ENCODE measurements at places on chromosomes 12 and 14.

DNA sequence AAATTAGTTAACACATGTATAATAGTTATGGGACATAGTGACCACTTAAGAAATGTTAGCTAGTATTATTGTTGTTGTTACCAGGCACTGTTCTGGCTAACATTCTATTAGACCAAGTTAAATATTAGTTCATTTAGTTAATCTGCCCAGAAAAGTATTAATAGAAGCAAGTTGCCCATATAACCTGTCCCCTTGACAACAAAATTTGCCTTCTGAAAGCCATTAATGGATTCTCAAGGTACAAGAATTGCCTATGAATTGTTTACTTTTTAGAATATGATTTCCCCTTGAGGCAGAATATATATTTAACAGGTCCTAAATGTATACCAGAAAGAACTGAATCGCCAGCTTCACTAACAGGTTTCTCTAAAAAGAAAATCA is 167.3 kb upstream of the TMCC3 start:
- no peak for DNase-seq

- no peak for DNase-seq
Observed at GRCh38 chr12:93813186-93813585, 136.0 kb downstream of the CRADD start.

DNA sequence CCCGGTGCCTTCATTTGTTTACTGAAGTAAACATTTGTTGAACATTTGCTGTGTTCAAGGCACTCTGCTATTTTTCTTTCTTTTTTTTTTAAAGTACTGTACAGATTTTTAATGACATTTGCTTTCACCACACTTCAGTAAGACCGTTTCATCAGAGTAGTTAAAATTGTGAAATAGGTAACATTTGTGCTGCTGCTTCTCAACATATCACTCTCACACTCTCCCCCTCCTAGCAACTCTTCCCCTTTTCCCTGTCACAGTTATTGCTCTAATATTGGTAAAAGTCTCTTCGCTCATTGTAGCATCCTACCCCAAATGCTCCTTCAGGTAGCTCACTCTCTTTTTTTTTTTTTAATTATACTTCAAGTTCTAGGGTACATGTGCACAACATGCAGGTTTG is 49.6 kb downstream of the SRGAP1 start:
- no peak for DNase-seq

DNA sequence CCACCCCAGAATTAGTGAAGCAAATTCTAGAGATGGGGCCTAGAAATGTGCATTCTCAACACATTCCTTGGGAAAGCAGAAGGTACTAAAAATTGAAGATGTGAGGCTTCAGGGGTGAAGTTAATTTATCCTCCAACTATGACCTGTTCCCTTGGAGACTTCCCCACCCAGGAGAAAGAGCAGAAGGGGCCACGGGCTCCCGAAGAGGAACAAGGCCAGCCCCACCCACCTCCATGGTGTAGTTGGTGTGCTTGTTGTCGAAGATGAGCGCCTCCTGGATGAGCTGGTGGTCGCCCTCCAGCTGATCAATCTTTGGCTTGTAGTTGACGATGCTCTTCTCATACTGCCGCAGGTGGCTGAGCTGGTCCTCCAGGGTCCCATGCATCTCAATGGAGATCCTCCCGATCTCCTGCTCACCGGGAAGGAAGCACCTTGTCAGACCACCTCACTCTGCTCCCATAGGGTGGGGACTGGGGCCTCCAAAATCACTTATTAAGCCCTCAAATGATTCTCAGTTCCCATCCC is 87.8 kb upstream of the ZFP36L1 start:
- no peak for DNase-seq

DNA sequence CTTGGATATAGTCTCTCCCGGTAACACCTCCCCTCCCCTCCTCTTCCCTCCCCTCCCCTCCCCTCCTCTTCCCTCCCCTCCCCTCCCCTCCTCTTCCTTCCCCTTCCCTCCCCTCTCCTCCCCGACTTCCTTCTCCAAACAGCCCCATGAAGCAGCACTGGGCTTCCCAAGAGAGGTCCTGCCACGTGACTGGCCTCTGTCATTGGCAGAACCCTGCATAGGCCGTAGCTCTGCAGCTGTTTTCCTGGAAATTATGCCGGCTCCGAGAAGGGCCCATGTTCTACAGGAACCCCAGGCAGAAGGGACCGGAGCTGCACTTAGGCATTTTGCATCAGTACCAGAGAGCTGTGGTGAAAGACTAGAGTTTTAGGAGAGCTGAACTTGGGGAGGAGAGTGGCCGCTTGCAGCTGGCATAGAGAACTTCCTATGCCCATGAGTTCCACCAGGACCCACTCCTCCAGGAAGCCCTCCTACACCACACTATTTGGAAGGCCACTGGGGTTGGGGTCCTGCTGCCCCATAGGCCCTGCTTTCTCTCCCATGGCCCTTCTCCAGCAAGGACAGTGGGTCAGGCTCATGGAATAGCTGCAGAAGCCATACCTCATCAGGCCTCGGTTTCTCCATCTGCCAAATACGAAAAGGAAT is 5.1 kb upstream of the TNFAIP2 start:
- peak; percentile 84 for DNase-seq

- no peak for DNase-seq
Observed at GRCh38 chr12:98532687-98533304, 17.4 kb downstream of the TMPO start.

- no peak for DNase-seq
Observed at GRCh38 chr14:82075566-82075965, 541.9 kb upstream of the SEL1L start.

Data from CD4-positive, alpha-beta T cell treated with Interferon gamma for 1 hour (primary cell).